ENCODE measurements at places on chromosomes 2 and 18.
A peak's percentile ranks its signal among the peaks of the same experiment; 100 is the strongest.

- DNase-seq, result no peak
Observed at GRCh38 chr2:67438337-67438736, 41.2 kb downstream of the ETAA1 start.

- DNase-seq, result no peak
Observed at GRCh38 chr2:145744541-145745386, 1224.8 kb upstream of the ZEB2 start.

DNA sequence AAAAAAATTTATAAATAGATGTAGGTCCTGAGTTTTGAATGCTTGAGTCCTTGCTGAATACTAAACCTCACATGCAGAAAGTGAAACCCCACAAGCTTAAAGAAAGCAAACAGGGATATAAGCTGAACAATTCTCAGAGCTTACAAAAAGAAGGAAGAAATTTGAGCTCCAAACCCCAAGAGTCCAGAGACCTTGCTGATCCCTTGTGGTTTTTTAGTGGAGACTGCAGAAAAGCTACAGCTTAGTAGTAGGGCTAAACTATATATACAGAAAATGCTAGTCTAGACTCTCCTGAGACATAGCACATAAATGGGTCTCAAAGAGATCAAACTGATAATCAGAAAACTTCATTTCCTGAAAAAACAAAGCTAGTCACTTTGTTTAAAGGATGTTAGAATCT is 1548.1 kb upstream of the ZEB2 start:
- DNase-seq, result no peak

DNA sequence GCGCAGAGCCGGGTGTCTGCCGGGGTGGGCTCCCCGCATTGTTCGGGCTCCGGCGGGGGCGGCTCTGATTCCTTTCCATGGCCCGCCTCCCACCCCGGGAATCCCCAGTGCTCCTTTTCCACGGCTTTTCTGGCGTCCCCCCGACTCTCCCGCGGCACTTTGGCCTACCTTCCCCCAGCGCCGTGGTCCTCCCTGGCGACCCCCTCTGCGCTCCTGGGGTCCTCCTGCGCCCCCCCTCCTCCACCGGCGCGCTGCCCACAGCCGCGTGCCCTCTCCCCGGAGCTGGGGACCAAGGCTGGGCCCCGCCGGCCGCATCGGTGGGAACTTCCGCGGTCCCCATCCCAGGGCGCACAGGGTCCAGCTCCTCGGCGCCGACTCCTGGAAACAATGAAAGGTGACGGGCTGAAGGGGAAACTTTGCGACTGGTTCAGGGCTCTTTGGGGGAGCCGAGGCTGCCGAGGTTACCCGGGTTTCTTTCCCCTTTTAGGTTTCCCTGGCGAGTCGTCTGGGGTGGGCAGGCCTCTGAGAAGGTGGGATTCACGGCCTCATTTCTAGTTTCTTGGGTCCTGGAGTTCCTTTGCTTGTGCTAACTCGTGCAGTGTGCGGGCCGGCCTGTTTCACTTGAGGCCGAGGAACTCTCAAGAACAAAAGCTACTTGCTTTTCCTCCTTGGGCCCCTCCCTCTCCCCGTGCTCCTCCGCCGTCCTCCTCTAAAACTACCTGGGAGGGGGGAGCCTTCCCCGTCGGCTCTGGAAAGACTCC is 2.2 kb downstream of the TGIF1 start:
- no peak for DNase-seq

GRCh38 chr2:205994344-205994743 is 91.6 kb downstream of the INO80D start:
- DNase-seq, result no peak

- DNase-seq, result no peak
Observed at GRCh38 chr2:10526281-10527000, 78.3 kb upstream of the ODC1 start.

- DNase-seq, result no peak
Observed at GRCh38 chr2:11967946-11968465, 221.6 kb downstream of the LPIN1 start.

- no peak for DNase-seq
Observed at GRCh38 chr18:63664571-63664970, 2.9 kb upstream of the SERPINB3 start.

DNA sequence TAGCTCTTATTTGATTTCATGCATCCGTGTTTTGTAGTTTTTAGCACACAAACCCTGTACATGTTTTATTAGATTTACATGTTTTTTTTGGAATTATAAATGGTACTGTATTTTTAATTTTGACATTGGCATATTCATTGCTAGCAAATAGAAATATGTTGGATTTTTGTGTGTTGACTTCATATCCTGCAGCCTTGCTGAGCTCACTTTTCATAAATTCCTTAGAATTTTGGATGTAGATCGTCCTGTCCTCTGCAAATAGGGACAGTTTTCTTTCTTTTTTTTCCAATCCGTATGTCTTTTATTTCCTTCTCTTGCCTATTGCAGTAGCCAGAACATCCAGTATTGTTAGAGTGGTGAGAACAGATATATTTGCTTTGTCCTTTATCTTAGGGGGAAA is 46.7 kb upstream of the GPR17 start:
- no peak for DNase-seq

DNA sequence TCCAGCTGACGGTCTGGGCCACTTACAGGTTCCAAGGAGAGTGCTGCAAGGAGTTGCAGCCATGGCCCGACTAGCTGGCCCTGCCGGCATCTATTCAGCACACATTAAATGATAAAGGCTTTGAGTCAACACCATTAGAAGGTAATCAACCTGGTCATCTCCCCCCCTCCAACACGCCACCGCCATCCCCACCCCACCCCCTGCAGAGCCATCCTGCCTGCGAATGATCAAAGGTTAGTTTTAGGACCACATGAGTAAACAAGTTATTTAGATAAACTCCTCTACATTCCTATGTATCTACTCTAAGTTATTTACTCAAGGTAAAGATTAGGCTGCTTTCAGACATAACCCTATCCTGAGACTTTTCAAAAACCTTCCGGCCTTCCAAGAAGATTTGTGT is 349.3 kb upstream of the SLC39A10 start:
- DNase-seq, result no peak

DNA sequence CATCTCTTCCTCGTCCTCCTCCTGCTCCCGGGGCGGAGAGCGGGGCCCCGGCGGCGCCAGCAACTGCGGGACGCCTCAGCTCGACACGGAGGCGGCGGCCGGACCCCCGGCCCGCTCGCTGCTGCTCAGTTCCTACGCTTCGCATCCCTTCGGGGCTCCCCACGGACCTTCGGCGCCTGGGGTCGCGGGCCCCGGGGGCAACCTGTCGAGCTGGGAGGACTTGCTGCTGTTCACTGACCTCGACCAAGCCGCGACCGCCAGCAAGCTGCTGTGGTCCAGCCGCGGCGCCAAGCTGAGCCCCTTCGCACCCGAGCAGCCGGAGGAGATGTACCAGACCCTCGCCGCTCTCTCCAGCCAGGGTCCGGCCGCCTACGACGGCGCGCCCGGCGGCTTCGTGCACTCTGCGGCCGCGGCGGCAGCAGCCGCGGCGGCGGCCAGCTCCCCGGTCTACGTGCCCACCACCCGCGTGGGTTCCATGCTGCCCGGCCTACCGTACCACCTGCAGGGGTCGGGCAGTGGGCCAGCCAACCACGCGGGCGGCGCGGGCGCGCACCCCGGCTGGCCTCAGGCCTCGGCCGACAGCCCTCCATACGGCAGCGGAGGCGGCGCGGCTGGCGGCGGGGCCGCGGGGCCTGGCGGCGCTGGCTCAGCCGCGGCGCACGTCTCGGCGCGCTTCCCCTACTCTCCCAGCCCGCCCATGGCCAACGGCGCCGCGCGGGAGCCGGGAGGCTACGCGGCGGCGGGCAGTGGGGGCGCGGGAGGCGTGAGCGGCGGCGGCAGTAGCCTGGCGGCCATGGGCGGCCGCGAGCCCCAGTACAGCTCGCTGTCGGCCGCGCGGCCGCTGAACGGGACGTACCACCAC is 2.1 kb downstream of the GATA6 start:
- no peak for DNase-seq

GRCh38 chr2:47422016-47422415 is 19.1 kb downstream of the MSH2 start:
- DNase-seq, result no peak

DNA sequence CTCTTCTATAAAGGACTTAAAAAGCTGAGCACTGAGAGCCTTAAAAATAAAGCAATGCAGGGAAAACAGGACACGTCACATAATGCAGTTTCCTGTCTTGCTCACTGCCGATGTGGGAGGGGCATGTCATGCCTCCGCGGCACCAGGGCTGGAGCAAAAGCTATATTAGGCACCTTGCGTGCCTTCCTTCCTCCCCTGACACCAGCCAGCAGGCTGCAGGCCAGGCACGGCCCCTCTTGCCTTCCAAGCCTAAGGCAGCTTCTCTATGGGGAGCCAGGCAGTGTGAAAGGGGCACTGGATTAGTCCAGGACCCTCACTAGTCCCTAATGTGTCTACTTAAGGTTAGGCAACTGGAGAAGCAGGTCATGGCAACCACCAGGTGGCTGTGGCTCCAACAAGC is 26.3 kb downstream of the MRPL35 start:
- DNase-seq, result no peak

GRCh38 chr2:219356834-219357233 is 24.3 kb upstream of the RESP18 start:
- DNase-seq, result no peak

DNA sequence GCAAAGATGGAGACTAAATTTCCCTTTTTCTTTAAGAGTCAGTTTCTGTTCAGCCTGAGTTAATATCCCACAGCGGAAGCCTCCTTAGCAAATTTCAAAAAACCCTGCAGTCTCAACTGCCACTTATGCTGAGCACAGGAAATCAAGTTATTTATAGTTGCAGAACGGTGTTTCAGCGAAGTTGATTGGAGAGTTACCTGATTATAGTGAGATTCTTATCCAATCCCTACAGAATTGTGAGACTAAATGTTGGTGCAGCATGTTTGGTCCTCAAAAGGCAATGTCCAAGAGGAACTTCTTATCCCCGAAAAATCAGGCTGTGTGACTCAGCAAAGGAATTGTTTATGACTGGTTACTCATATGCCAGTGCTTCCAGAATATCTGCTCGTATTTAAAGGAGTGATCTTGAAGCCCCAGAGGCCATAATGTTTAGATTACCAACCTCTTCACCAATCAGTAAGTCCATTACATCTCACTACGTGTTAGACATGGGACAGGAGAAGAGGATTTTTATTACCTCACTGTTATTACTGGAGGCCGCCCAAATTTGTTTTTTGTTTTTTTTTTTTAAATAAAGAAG is 67.9 kb downstream of the LRRFIP1 start:
- DNase-seq, result no peak

GRCh38 chr2:18456026-18456425 is 104.4 kb downstream of the RDH14 start:
- DNase-seq, result no peak

DNA sequence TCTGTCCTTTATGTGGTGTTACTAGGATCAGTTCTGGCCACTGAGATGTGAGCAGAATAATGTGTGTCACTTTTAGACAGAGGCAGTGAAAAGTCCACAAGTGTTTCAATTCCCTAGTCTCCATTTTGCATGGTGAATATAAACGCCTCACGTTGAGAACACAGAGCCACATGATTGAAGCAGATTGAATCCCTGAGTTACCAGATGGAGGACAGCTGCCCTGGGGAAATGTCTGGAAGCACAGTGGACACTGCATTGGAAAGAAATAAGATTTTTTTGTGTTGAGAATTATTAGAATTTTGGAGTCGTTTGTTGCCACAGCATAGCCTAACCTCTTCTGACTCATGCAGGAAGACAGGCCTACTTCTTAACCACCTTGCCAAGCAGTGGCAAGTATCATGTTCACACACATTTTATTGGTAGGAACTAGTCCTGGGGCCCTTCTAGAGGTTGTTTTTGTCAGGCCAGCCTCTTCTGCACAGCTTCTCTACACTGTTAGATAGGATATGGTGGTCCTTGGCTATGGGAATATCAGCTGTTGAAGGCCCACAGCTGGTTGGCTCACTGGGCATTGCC is 188.6 kb downstream of the TMEM182 start:
- DNase-seq, result no peak

DNA sequence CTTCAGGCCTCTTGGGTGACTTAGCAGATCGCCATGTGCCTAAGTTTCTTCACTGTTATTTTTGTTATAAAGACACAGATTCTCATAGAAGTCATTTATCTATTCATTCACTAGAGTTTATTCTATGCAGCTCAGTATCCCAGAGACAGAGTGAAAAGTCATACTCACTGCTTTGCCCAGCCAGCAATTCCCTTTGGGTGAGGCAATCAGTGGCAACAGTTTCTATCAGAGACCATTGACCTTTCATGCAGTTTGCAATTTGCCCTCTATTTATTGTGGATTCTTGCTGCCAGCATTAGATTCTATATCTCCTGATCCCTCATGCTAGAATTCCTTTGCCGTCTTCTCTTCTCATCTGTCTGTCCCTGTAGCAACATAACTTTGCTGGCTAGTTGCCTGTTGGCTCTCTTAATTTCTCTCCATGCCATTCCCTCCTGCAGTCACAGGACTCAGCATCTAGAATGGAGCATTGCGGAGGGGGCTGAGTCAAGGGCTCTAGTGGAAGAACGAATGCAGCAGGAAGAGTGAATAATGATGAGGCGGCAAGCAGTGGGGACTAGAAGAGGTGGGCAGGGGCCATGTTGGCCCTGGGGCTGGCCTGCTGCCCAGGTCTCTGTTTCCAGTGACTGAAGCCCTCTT is 12.2 kb downstream of the SLC9A4 start:
- DNase-seq, result no peak

- DNase-seq, result no peak
Observed at GRCh38 chr2:209501579-209501978, 77.7 kb downstream of the MAP2 start.

GRCh38 chr18:69469444-69469919 is 68.8 kb downstream of the DOK6 start:
- no peak for DNase-seq

- no peak for DNase-seq
Observed at GRCh38 chr2:80002112-80002511, 302.4 kb downstream of the LRRTM1 start.

DNA sequence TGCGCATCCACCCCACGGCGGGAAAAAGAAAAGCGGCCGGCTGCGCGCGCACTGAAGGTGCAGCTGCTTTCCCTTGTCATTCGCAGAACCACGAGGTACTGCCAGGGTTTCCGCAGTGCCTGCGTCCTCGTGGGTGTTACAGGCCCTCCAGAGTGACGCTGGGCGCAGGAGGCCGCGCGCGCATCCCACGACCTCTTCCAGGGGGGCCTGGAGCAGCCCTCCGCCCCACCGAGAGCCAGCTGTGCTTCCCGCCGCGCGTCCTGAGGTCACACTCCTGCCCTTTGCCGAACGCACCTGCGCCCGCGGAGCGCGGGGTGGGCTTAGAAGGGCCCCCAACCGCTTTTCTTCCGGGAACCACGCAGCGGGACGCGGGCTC is 378 bp upstream of the IAH1 start:
- peak; percentile 27 for DNase-seq
